ENCODE measurements at places on chromosomes 1 and 21. TPM values are rescaled to one million over a fixed set of nuclear protein-coding genes. Genes with fewer than 3 reads are reported as not detected.

DNA sequence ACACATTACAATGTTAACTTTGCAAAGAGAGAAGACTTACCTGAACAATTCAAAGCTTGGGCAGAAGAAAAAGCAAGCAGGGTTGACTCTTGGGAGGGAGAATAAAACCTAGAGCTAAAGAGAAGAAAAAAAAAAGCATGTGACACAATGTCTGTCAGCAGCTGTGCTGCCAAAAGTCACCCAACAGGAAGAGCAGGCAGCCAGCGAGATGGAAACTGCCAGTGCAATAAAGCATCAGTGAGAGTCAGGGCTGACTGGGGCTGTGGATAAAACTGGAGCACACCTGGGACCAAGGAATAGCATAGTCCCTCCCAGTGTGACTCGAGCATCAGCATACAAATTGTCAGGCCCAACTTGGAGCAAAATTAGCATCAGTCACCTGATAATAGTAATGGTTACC is 65.0 kb upstream of the SLC22A15 start:
- H3K4me3 ChIP-seq, result no peak overlapping the region
- H3K36me3 ChIP-seq, result no peaks in the 10 kb centered on the region
- no peak overlapping the region for H3K27ac ChIP-seq
- no peaks in the 10 kb centered on the region for H3K27me3 ChIP-seq

GRCh38 chr1:160167580-160167979 is 16.2 kb downstream of the ATP1A4 start:
- no peak overlapping the region for H3K27ac ChIP-seq
- no peak overlapping the region for H3K4me3 ChIP-seq
- no peaks in the 10 kb centered on the region for H3K36me3 ChIP-seq
- H3K27me3 ChIP-seq, result no peaks in the 10 kb centered on the region
- DNase-seq, result no peak

DNA sequence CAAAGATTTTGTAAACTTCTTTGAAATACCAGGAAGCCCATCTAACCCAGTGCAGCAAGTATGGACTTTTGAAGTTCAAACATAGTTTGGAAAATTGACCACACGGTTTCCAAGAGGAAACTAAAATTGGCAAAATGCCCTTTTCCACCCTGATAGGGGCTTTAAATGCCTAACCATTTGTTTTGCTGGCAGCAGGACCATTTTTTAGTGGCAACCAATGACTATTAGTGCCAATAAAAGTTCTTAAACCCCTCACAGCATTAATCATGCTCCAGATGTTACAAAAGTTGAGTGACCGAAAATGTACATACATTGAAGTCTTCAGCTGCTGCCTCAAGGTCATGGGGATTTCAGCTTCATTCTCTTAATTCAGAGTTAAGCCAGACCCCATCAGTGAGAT is 46.4 kb upstream of the ENAH start:
- no peak overlapping the region for H3K4me3 ChIP-seq
- peak overlapping the region; percentile 84 for H3K27ac ChIP-seq
- no peaks in the 10 kb centered on the region for H3K4me1 ChIP-seq
- no peaks in the 10 kb centered on the region for H3K36me3 ChIP-seq

DNA sequence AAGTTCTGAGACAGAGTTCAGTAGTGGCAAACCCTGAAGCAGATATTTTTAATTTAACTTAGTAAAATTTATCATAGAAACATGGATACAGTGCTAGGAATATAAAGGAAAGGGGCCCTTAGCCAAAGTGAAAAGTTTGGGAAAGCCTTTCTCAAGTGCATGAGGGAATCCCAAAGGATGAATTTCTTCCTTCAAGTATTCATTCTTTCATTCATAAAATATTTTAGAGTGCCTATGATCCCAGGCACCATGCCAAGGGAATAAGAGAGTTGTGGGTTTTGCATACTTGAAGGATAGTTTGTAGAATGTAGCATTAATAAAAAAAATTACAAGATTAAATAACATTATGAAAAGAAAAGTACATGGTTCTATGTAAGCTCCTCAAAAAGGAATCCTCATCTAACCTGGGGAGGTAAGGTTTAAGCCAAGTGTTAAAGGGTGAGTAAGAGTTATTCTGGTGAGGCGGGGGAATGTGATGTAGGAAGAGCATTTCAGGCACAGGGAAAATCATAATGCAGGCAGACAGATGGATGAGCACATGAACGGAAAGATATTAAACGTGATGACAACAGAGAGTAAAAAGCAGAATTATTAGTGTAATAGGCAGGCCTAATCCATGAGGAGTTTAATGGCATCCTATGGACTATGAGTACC is 40.4 kb upstream of the NTNG1 start:
- no peak overlapping the region for H3K27ac ChIP-seq
- H3K4me3 ChIP-seq, result no peak overlapping the region
- DNase-seq, result no peak
- no peaks in the 10 kb centered on the region for H3K27me3 ChIP-seq
- no peaks in the 10 kb centered on the region for H3K36me3 ChIP-seq

- no peaks in the 10 kb centered on the region for H3K4me1 ChIP-seq
- DNase-seq, result no peak
- H3K27me3 ChIP-seq, result no peaks in the 10 kb centered on the region
- no peaks in the 10 kb centered on the region for H3K36me3 ChIP-seq
- H3K27ac ChIP-seq, result peak overlapping the region; percentile 66
Measured at GRCh38 chr21:45300786-45301520, 13.3 kb upstream of the POFUT2 start.

The GRIK3 gene
- total RNA-seq, result 4.6 TPM

The DHCR24 gene
- 149 TPM for total RNA-seq

DNA sequence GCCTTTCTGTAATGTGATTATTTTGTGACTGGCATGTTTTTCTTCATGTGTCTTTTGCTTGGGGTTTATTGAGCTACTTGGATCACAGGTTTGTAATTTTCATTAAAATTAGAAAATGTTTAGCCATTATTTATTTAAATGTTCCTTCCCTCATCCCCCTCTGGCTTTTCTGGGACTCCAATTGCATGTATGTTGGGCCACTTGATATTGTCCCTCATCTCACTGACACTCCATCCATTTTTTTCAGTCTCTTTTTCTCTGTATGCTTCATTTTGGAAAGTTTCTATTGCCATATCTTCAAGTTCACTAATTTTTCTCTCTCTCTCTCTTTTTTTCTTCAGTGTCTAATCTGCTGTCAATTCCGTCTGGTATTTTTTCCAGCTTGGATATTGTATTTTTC is 390.1 kb downstream of the PRDM2 start:
- no peaks in the 10 kb centered on the region for H3K27me3 ChIP-seq
- no peak overlapping the region for H3K4me3 ChIP-seq
- DNase-seq, result no peak
- no peaks in the 10 kb centered on the region for H3K36me3 ChIP-seq

DNA sequence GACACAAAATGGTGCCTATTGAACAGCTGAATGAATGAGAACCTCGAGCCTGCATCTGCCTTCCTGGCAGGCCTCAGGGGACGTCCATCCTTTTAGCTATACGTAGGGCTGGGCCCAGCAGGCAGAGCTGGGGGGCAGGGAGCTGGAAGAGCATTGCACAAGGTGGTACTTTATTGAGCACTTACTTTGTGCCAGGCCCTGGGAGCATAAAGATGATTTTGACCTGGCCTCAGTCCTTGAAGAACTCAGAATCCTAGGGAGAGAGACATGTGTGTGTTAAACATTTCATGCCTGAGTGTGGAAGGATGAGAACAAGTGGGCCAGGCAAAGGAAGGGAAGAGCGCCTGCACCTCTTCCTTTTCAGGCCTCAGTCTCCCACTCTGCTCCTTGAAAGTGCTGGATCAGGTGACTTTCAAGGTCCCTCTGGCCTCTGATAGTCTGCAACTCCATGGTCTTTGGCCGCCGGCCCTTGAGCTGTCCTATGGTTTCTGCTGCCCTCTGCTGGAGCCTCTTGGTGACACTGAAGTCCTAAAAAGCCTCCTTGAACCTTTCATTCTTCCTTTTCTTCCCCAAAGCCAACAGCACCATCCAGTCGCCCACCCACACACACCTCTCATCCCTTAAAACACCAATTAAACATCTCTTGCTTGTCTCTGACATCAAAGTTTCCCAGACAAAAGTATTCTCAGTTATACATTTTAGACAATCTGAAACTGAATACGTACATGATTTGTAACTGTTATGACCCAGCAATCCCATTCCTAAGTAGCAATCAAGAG is 3.5 kb upstream of the PEAR1 start:
- H3K4me1 ChIP-seq, result no peaks in the 10 kb centered on the region
- H3K27ac ChIP-seq, result no peak overlapping the region
- peaks cover 12% of the 10 kb centered on the region for H3K27me3 ChIP-seq
- DNase-seq, result peak; percentile 76
- H3K36me3 ChIP-seq, result no peaks in the 10 kb centered on the region
- no peak overlapping the region for H3K4me3 ChIP-seq

DNA sequence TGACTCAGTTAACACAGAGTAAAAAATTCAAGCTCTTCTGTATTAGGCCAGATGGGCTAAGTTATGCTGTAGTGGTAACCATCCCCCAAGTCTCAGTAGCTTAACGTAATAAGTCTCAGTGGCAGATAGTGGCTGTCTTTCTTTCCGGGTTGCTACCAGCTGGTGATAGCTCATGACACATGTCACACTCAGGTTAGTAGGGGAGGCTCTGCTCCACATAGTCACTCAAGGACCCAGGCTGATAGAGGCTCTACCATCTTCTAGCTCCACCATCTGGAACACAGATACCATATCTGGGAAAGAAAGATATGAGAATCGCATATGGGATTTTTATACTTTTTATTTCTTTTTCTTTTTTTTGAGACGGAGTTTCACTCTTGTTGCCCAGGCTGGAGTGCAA is 16.2 kb upstream of the MEF2D start:
- no peaks in the 10 kb centered on the region for H3K36me3 ChIP-seq
- no peaks in the 10 kb centered on the region for H3K27me3 ChIP-seq
- no peak overlapping the region for H3K4me3 ChIP-seq
- no peaks in the 10 kb centered on the region for H3K4me1 ChIP-seq

- no peaks in the 10 kb centered on the region for H3K36me3 ChIP-seq
- H3K27me3 ChIP-seq, result no peaks in the 10 kb centered on the region
- DNase-seq, result no peak
- H3K4me3 ChIP-seq, result no peak overlapping the region
- no peak overlapping the region for H3K27ac ChIP-seq
Measured at GRCh38 chr1:201430776-201431175, 9.2 kb upstream of the TNNI1 start.

The NENF gene
- total RNA-seq, result 142 TPM

- H3K36me3 ChIP-seq, result no peaks in the 10 kb centered on the region
- no peak for DNase-seq
- no peaks in the 10 kb centered on the region for H3K4me1 ChIP-seq
- no peaks in the 10 kb centered on the region for H3K27me3 ChIP-seq
- no peak overlapping the region for H3K4me3 ChIP-seq
Measured at GRCh38 chr1:179825206-179825605, 52.4 kb downstream of the TOR1AIP2 start.

The KCNJ9 gene
- total RNA-seq, result not detected

The MAP1LC3C gene
- 7.8 TPM for total RNA-seq

The CLCA2 gene
- total RNA-seq, result 30.3 TPM

- no peak for DNase-seq
- no peak overlapping the region for H3K27ac ChIP-seq
- H3K4me1 ChIP-seq, result peaks cover 12% of the 10 kb centered on the region
- H3K36me3 ChIP-seq, result no peaks in the 10 kb centered on the region
Measured at GRCh38 chr1:46199233-46199749, 1.1 kb upstream of the POMGNT1 start.

The UTS2 gene
- total RNA-seq, result not detected

- no peaks in the 10 kb centered on the region for H3K4me1 ChIP-seq
- H3K4me3 ChIP-seq, result no peak overlapping the region
- H3K27ac ChIP-seq, result no peak overlapping the region
Measured at GRCh38 chr1:74356493-74356892, 121.3 kb downstream of the TNNI3K start.

- H3K36me3 ChIP-seq, result no peaks in the 10 kb centered on the region
- H3K27me3 ChIP-seq, result no peaks in the 10 kb centered on the region
- H3K4me1 ChIP-seq, result no peaks in the 10 kb centered on the region
- peak overlapping the region; percentile 95 for H3K27ac ChIP-seq
- DNase-seq, result no peak
- peak overlapping the region; percentile 100 for H3K4me3 ChIP-seq
Measured at GRCh38 chr1:202806845-202807450, 1.3 kb downstream of the KDM5B start.

The ITLN2 gene
- total RNA-seq, result not detected

GRCh38 chr1:54837002-54837853 is 36.1 kb upstream of the TTC22 start:
- peaks cover 4% of the 10 kb centered on the region for H3K4me1 ChIP-seq
- no peak overlapping the region for H3K4me3 ChIP-seq
- peak; percentile 9 for DNase-seq

The C1orf185 gene
- not detected for total RNA-seq

- no peak for DNase-seq
- no peaks in the 10 kb centered on the region for H3K4me1 ChIP-seq
- no peaks in the 10 kb centered on the region for H3K36me3 ChIP-seq
- no peaks in the 10 kb centered on the region for H3K27me3 ChIP-seq
- H3K27ac ChIP-seq, result peak overlapping the region; percentile 13
- H3K4me3 ChIP-seq, result no peak overlapping the region
Measured at GRCh38 chr1:8430476-8430875, 112.6 kb downstream of the SLC45A1 start.

DNA sequence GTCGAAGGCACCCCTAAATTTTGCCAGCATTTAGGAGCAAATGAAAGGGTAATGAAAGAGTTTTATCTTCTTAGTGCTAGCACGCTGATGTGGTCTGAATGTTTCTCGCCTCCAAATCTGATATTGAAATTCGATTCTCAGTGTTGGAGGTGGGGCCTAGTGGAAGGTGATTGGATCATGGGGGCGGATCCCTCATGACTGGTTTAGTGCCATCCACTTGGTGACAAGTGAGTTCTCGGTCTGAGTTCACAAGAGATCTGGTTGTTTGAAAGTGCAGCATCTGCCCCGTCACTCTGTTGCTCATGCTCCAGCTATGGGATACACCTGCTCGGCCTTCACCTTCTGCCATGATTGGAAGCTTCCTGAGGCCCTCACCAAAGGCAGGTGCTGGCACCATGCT is 75.1 kb upstream of the ZBTB40 start:
- no peaks in the 10 kb centered on the region for H3K36me3 ChIP-seq
- H3K4me1 ChIP-seq, result no peaks in the 10 kb centered on the region
- DNase-seq, result no peak

GRCh38 chr1:183908079-183908478 is 103.2 kb downstream of the RGL1 start:
- no peaks in the 10 kb centered on the region for H3K27me3 ChIP-seq
- H3K4me3 ChIP-seq, result no peak overlapping the region
- DNase-seq, result no peak
- no peaks in the 10 kb centered on the region for H3K4me1 ChIP-seq
- H3K36me3 ChIP-seq, result peaks cover 18% of the 10 kb centered on the region

GRCh38 chr1:168485048-168485447 is 58.7 kb downstream of the XCL2 start:
- no peaks in the 10 kb centered on the region for H3K36me3 ChIP-seq
- H3K4me3 ChIP-seq, result no peak overlapping the region
- peak overlapping the region; percentile 38 for H3K27ac ChIP-seq
- DNase-seq, result peak; percentile 19

The RHCE gene
- total RNA-seq, result not detected

The SAMD13 gene
- total RNA-seq, result 2.1 TPM

The OR2T2 gene
- total RNA-seq, result not detected

GRCh38 chr1:88401313-88401712 is 282.8 kb upstream of the PKN2 start:
- H3K4me3 ChIP-seq, result no peak overlapping the region
- DNase-seq, result no peak
- H3K27me3 ChIP-seq, result no peaks in the 10 kb centered on the region
- H3K36me3 ChIP-seq, result no peaks in the 10 kb centered on the region
- H3K4me1 ChIP-seq, result no peaks in the 10 kb centered on the region

- H3K4me1 ChIP-seq, result no peaks in the 10 kb centered on the region
- no peaks in the 10 kb centered on the region for H3K27me3 ChIP-seq
- H3K27ac ChIP-seq, result peak overlapping the region; percentile 92
- H3K36me3 ChIP-seq, result no peaks in the 10 kb centered on the region
- no peak overlapping the region for H3K4me3 ChIP-seq
Measured at GRCh38 chr1:78003070-78003746, 1.5 kb upstream of the DNAJB4 start.
